ENCODE measurements at places on chromosomes 6 and 20. TPM values are rescaled to one million over a fixed set of nuclear protein-coding genes. Genes with fewer than 3 reads are reported as not detected.
A peak's percentile ranks its signal among the peaks of the same experiment; 100 is the strongest.

GRCh38 chr20:41861772-41862422 is 243.7 kb upstream of the CHD6 start:
- ATAC-seq, result no peak

HUS1B gene
- 2.4 TPM for total RNA-seq

DNA sequence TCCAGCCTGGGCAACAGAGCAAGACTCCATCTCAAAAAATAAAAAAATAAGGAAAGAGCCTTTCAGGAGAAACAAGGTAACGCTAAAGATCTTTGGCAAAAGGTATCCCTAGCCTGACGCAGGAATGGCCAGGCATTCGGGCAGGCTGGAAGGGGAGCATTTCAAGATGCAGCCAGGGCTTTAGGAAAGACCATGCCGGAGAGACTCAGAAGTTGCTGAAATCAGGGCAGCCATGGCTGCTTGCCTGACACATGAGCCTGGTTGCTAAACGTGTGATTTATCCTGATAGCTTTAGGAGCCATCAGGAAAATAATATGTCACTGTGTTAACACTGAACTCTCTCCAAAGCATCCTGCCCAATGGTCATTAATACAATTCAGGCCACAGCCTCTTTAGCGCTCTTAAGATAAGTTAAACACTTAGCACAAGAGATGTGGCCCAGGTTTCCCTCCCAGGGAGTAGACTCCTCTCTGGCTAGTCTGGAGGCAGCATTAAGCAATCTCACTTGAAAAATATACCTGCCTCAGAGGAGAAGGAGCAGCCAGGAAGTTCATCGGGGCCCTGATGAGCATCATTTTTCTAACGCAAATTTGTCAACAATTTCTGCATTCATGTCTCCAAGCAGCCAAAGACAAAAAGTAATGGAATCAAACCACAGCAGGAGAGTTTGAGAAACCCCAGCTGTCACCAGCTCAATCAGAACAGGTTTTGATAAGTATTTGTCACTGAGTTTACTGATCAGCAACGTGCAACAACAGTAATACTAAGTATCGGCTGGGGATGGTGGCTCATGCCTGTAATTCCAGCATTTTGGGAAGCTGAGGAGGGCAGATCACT is 200.0 kb downstream of the ZMYND8 start:
- no peak for ATAC-seq

PKIG gene
- total RNA-seq, result 4.4 TPM

DNA sequence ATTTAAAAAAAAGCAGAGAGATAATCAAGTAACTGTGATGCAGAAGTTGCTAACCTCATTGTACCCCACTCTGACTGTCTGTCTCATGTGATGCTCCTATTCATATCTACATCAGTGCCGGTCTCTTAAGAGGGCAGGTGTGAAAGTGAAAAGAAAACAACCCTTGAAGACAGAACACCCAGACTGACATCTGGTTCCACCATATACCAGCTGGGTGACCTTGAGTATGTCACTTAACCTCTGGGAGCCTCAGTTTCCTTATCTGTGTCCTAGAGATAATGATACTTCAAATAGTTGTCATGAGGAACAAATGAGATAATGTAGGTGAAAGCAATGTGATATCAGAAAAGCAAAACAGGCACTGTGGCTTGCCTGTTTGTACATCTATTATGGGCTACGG is 426.8 kb upstream of the SOX4 start:
- no peak for ATAC-seq

TGM6 gene
- total RNA-seq, result not detected

BCAS4 gene
- 9.7 TPM for total RNA-seq

DNA sequence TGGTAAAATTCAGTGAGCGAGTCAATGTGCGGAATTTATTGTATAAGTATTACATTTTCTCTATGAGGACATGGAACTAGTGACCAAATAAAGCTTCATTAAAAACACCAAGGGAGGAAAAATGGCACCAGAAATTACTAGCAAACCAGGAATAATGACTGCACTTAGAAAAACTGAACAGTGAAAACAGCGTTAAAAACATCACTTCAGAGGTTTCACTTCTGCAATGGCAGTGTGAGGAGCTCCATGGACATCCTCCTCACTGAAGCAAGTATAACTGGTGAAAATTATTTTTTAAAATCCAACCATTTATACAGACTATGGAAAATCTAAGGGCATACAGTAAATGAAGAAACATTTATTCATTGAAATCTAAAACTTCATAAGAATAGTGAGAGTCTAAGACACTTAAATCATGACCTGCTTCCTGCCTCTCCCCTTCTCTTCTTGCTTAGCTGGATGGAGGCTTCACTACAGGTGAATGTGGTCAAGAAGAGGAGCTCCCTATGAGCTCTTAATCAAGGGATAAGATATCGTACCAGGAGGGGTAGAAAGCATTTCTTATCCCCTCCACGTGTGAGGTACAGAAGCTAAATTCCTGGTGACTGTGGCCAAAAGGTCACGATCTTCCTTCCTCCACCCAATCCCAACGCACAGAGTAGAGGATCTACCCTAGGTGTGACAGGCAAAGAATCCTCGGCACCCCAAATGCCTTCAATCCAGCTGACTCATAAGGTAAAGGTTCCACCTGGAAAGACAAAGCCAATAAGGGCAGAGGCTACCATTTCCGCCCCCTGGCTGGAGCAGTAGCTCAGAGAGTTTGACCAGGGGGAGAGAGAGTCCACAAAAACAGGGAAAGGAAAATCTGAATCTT is 12.3 kb upstream of the ASF1A start:
- no peak for ATAC-seq

GRCh38 chr20:53312957-53313356 is 280.7 kb downstream of the ZNF217 start:
- no peak for ATAC-seq

GRCh38 chr6:235763-236360 is 56.4 kb upstream of the DUSP22 start:
- peak; percentile 96 for ATAC-seq

- ATAC-seq, result peak; percentile 75
These were observed 38.3 kb downstream of the COX4I2 start for GRCh38 chr20:31675828-31676608.

BAK1 gene
- total RNA-seq, result 48.8 TPM

PNLDC1 gene
- total RNA-seq, result 0.74 TPM

WFDC12 gene
- total RNA-seq, result not detected

TBX18 gene
- not detected for total RNA-seq

- no peak for ATAC-seq
These were observed 80.2 kb upstream of the RNF217 start for GRCh38 chr6:124881898-124882578.

- ATAC-seq, result no peak
These were observed 2.9 kb downstream of the SLC44A4 start for GRCh38 chr6:31875877-31876276.

DNA sequence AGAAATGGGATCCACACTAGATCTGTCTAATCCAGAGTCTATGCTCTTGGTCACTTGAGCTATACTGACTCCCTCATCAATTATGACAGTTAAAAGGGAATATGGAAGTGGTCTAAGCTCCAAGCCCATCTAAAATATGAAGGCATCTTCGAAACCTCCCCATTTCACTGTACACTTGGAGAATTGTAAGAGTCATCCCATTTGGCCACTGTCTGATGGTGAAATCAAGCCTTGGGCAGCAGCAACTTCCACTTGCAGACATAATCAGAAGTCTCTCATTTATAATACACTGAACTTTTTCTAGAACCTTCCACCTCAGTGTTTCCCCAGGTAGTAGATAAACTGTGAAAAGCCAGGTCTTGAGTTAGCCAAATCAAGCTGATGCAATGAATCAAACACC is 26.3 kb upstream of the UBR2 start:
- no peak for ATAC-seq

GRCh38 chr20:45822857-45823256 is 4.3 kb downstream of the TNNC2 start:
- no peak for ATAC-seq
